GM23248 (cell line): ENCODE measurements at places on chromosomes 2 and 18.

- DNase-seq: no peak
Observed at GRCh38 chr18:32624182-32624723, 148.6 kb downstream of the KLHL14 start.

DNA sequence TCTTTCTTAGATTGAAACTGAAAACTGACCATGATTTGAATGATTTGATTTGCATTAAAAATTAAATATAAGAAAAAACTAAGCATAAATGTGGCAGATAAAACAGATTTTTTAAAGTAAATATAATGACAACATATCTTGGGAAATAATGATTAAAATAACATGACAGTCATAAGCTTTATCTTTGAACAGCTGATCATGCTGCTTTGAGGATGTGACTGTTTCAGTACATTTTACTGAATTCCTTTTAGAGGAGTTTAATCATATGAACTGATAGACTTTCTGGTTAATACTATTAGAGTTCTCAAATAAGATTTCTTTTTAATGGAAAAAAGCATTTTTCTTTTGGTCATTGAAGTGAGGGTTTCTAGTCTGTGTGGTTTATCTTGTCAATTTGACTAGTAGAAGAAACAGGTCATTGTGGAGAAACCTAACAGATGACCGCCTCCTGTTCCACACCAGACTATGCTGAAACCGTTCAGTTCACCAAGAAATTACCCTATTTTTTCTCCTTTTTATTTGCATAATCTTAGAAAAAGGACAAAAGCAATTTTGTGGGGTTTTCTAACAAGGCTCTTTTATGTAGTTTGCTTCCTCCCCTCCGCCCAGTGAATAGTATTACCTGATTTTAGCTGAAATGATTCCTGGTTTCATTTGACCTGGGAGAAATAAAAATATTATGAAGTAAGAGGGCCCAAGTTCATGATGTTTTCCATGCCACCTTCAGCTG is 262.1 kb downstream of the PTGR3 start:
- DNase-seq: peak; percentile 26

- no peak for DNase-seq
Observed at GRCh38 chr2:129793431-129793902, 186.0 kb upstream of the RAB6C start.

DNA sequence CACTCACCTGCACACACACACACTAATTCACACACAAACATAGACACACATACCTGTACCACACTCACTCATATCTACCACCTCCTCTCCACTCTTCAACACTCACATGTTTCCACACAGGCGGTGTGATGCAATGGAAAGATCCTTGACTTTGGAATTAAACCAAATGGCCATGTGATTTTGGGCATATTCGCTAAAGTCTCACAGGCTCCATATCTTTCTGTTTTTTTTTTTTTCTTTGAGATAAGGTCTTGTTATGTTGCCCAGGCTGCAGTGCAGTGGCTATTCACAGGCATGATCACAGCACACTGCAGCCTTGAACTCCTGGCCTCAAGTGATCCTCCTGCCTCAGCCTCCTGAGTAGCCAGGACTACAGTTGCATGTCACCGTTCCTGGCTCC is 91.1 kb upstream of the MEX3C start:
- no peak for DNase-seq

GRCh38 chr2:10252661-10253060 is 50.0 kb upstream of the HPCAL1 start:
- DNase-seq: no peak

GRCh38 chr2:152962446-152962845 is 244.0 kb downstream of the ARL6IP6 start:
- DNase-seq: no peak

GRCh38 chr2:110659248-110659647 is 18.6 kb downstream of the BUB1 start:
- DNase-seq: peak; percentile 61

DNA sequence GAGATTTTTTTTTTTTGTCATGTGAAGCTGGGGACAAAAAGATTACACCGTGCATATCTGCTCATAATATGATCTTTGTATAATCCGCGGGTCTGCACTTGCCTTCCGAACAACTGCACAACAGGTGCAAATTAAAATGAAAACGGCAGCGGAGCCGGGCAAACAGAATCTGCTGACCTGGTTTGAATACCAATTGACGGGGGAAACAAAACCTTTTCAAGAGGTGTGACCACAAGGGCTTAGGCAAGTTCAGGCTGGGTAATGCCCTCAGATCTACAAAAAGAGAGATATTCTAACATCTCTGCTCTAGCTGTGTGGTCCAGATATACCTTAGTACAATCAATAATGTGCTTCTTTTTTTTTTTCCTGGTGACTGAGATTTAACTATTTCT is 88.5 kb downstream of the ZEB2 start:
- DNase-seq: no peak

DNA sequence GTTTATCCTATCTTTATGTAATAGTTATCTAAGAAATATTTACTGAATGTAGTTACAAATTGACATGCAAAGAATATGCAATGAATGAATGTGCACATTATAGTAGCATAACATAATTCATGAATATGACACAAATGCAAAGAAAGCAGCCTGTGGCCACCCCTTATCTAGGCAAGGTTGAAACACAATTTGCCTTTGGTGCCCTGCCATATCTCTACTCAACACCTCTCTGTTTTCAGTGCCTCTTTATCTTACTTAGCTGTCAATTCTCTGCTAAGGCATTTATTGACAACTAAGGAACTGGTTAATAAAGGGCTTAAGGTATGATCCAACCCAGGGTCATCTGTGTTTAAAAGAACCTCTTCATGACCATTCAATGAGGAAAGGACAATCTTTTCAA is 18.9 kb downstream of the REV1 start:
- DNase-seq: no peak

GRCh38 chr18:76467371-76468190 is 27.5 kb downstream of the ZNF516 start:
- DNase-seq: peak; percentile 27

GRCh38 chr2:182891611-182892010 is 25.2 kb upstream of the FRZB start:
- DNase-seq: no peak

- DNase-seq: peak; percentile 59
Observed at GRCh38 chr2:237806334-237806733, 7.8 kb downstream of the RBM44 start.

GRCh38 chr2:214519258-214519818 is 108.5 kb downstream of the VWC2L start:
- no peak for DNase-seq

GRCh38 chr2:207819021-207819797 is 49.5 kb upstream of the FZD5 start:
- DNase-seq: no peak

DNA sequence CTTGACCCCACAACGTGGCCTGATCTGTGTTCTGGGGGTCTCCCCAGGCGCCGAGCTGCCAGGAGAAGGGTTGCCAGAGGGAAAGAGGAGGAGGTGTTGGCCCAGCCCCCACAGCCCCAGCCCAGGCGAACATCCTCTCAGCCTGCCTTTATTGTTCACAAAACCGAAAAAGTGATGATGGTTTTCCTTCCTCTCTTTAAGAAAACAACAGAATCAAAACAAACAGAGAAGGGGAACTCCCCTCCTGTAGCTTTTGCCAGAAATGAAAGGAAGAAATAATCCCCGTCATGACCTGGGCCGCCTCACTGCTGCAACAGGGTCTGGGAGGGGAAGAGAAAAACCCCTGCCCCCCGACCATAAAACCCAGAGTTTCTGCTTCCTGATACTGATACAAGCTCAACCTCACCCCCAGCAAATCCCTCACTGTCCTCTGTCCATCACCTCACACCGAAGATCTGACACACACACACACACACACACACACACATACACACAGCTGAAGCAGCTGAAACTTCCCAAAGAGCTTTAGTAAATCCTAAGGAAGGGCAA is 52.0 kb downstream of the ZFP36L2 start:
- DNase-seq: no peak

DNA sequence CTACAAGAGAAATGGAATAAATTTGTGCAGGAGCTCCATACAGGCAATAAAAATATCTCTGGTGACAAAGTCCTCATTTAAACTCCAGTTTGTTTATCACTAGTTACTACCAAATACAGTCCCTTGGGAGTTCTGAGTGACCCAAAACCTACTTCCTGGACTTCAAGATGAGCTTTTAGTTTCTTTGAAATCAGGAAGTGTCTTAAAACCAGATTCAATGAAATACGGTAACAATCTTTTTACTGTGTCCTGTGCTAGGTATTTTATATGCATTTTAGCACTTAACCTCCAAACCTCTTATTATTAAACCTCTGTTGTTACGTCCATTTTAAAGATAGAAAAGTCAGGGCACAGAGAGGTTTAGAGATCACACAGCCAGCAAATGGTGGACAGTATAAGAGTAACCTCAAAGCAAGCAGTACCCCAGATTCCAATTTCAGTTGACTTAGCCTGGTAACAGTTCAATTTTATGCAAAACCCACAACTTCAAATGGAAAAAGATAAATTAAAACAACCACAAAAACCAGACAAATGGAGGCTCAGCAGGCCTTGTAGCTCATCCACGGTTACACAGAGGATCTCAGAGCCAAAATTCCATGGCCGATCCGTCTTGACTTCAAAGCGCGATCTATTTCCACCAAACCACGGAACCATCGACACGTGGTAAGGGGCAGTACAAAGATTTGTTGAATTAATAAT is 1.3 kb upstream of the KCMF1 start:
- DNase-seq: peak; percentile 64

DNA sequence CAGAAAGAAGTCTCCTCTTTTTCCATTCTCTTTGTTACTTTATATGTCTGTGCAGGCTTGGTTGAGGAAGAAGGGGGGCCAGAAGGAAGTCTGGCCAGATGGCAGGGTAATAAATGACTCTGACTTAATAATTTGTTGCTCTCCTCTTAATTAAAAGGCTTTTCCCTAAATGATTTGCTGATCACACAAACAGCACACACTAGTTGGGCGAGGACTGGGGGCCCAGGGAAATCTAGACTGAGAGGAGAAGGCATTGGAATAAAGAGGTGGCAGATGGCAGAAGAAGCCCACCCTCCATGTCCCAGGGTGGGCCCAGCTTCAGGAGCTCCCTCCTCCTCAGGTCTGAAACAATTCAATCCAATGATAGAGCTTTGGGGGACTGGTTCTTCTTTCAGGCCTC is 12.7 kb upstream of the SMARCAL1 start:
- DNase-seq: no peak

- peak; percentile 45 for DNase-seq
Observed at GRCh38 chr2:119647440-119648169, 31.4 kb upstream of the TMEM177 start.

GRCh38 chr2:167258712-167259111 is 370.4 kb downstream of the XIRP2 start:
- no peak for DNase-seq

GRCh38 chr2:30475542-30475941 is 28.5 kb downstream of the LCLAT1 start:
- peak; percentile 29 for DNase-seq

GRCh38 chr2:20313659-20314058 is 37.0 kb downstream of the PUM2 start:
- peak; percentile 24 for DNase-seq

DNA sequence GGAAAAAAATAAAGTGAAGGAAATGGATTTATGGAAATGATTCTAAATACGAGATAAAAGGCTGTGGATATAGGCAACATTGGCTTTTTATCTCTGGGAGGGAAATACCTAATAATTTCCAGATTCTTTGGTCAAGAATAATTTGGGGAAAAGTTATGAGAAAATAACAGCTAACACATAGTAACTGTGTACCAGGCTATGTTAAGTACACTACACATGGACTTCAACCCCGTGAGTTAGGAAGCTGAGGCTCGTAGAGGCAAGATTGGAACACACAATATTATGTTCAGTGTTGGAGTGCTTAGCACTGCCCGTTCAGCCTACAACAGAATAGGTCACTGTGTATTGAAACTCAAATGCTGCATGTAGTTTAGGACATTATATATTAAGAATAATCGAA is 34.3 kb upstream of the GPD2 start:
- DNase-seq: no peak

DNA sequence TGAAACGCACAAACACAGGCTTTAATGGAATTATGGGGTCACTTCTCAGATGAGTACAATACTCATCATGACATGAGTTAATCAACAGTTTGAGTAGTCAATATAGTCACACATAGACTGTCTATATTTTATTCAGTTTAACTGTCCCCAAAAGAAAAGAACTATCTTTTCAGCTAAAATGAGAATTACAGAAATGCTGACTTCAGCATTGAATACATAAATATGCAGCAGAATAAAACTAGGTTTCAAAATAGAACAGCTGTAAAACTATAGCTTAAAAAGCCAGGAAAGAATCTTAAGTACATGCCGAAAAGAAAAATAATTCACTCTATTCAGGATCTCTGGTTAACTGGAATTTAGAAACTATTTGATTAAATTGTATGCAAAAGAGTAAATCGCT is 30.0 kb downstream of the SMAD4 start:
- DNase-seq: no peak

DNA sequence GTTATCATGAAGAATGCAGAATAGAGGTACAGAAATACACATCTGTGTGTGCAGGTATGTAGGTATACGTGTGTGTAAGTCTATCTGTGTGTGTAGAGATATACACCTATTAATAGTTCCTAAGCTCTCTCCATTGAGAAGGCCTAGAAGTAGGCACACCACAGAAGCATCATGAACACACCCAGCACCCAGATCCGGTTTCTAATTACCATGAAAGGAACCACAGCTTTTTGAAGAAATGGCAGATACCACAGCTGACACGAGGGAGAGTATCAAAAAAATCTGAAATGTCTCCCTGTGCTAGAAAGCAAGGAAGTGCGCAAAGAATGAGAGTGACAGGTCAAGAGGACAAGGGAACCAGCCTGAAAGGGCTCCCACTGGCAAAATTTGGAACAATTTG is 27.7 kb upstream of the AP1S3 start:
- no peak for DNase-seq

DNA sequence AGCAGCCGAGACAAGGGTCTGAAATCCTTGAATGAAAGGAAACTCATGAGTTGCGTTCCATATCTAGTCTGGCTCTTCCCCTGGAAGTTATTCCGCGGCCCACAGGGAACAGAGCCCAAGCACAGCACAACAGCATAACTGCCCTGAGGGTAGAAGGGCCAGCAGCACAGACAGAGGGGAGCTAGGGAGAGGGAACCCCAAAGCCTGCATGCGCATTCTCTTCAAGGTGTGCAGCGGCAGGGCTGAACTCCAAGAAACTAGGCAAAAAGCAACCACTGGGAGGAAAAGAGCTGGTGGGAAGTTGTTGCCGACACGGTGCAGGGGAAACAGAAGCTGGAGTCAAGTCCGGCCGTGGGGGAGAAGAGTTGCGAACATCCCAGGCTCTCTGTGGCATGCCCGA is 11.8 kb downstream of the GPR148 start:
- DNase-seq: no peak
